ENCODE measurements at places on chromosomes 6 and 20.

DNA sequence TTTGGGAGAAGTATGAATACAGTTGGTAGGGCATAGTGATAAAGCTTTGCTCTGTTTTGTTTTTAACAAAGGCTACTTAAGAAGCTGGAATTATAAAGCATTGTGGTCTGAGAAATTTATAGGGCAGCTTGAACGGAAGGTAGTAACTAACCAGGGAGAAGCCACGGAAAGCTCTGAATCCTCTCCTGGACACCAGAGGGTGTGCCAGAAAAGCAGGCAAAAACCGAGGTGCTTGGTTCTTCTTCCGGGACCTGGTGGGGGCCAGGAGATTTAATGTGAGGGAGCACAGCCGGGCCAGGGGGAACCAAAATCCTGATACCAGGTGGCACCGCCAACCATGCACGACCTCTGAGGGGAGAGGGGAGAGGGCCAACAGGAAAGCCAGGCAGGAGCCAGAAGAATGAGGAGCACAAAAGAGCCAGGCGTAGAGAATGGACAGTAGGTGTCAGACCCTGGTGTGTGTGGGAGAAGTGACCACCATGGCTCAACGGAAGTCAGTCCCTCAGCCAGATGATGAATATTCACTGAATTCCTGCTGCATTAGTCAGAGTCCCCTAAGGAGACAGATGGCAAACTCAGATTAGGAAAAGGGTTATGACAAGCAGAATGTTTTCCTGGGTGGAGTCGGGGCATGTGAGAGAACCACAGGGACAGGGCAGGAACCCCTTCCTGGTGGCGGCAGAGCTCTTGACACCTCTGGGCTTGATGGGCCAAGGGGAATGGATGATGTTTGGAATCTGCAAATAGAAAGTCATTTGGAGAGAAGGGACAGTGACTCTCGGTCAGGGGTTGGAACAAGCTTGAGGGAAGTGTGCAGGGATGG, 262.3 kb downstream of the ZNF217 start:
- DNase-seq: no peak

GRCh38 chr20:33113387-33113908, 34.0 kb downstream of the BPIFB4 start:
- DNase-seq: no peak

DNA sequence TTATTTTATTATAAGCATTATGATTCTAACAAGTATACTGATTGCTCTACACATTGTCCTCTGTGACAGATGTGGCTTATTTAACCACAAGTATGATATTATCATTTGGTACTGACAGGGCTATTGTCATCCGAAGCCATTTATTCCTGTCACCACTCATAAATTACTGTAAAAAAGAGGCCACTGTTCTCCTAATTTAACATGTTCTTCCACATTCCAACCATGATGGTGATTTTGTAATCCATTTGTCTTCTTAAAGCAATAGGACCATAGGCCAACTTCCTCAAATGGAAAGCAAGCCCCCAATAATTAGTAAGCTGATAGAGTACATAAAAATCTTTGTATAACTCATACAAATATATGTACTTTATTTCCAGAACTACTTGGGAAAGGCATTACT, 50.6 kb downstream of the FUT9 start:
- no peak for DNase-seq

GRCh38 chr6:2581611-2582010, 169.1 kb downstream of the MYLK4 start:
- DNase-seq: no peak

- DNase-seq: no peak
Measured at GRCh38 chr20:57747861-57748481, 38.2 kb upstream of the PMEPA1 start.
